Daoy (cell line): ENCODE measurements at places on chromosomes 16 and 17. TPM values are rescaled to one million over a fixed set of nuclear protein-coding genes. Genes with fewer than 3 reads are reported as not detected.

KRTAP17-1 gene
- total RNA-seq = not detected in 2 replicates

DNA sequence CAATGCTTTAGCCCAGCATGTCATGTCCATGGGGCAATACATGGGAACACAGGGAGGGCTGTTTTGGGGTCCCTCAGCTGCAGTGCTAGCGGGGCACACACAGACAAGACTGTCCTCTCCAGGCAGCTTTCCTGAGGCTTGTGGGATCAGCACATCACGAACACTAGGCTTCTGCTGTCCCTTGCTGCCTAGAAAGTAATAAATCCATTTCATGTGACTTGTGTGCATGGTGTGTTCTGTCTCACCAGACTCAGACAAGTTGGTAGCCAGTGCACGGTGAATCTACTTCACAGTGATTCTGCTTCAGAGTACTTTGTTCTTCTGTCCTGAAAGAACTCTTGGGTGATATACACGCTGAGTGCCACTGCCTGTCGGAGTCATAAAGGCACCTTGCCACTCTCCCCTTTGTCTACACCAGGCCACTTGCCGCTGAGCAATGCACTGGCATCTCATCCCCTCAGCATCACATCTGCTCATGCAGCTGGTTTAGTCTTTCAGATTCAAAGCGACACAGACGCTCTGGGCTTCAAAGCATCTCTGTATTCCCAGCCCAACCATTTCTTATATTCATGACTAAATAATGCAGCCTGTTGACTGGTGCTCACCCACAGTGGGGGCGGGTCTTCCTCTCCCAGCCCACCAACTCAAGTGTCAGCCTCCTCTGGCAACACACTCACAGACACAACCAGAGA lies 95.2 kb upstream of the COX10 start:
- no peak for DNase-seq

DNA sequence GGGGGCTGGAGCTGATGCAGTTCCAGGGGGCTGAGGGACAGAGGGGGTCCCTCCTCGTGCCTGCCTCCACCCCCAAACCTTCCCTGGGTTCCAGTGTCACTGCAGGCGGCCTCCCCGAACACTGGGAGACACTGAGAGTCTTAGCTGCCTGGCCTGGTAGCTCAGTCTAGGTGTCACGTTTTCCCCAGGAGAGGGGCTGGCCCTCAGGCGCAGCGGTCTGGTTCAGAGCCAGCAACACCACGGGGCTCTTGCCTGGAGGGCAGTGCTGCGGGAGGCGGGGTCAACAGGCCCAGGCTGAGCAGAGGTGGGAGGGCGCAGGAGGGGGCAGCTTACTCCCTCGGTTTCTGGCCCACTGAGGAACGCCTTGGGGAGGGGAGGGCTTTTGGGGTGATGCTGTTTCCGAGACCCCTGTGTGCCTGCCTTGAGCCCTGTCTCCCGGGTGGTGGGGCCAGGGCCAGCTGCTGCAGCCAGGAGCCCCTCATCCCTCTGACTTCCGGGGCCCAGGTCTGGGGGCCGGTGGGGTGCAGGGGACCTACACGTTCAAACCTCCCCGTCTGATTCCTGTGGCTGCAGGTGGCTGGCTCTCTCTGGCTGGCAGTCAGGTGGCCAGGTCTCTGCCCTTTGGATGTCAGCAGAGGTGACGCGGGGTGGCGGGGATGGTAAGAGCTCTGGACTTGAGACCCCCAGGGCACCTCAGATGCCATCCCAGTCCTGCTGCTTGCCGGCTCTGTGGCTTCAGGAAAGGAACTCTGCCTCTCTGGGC lies 89.3 kb upstream of the GSE1 start:
- peak; percentile 77 for DNase-seq

GRCh38 chr16:80573700-80574120 lies 32.9 kb downstream of the DYNLRB2 start:
- DNase-seq = no peak

DNA sequence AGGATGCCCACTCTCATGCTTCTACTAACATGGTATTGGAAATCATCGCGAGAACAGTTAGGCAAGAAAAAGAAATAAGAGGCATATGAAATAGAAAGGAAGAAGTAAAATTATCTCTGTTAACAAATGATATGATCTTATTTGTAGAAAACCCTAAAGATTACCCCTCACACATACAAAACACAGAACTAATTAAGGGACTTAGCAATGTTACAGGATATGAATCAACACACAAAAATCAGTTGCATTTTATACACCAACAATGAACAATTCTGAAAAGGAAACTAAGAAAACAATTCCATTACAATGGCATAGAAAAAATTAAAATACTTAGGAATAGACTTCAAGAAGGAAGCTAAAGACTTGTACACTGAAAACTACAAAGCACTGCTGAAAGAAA lies 2.7 kb upstream of the CAPNS2 start:
- DNase-seq = no peak
